Aorta (tissue), 5 donors: ENCODE measurements at places on chromosomes 4 and X. TPM values are rescaled to one million over a fixed set of nuclear protein-coding genes. Genes with fewer than 3 reads are reported as not detected.

GRCh38 chr4:121574618-121575017, 122.2 kb downstream of the ANXA5 start:
- H3K4me3 ChIP-seq = no peak overlapping the region
- DNase-seq = no peak

DNA sequence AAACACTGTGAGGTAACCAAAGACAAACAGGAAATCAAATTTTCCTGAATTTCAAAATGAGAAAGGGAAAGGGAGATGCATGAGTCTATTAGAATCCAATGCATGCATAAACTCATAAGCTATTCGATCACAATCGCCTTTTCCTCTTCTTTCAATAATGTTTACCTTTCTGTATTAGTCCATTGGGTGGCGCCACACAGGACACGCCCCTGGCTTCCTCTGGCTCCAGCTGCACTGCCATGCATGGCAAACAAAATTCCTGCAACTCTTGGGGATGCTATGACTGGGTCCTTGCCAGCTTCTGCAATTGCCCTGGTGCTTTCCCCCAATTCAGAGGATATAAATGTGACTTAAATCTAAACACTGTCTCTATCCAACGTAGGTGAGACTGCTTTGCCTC, 424.5 kb upstream of the PCDH7 start:
- H3K36me3 ChIP-seq = no peaks in the 10 kb centered on the region
- H3K4me3 ChIP-seq = no peak overlapping the region
- no peak for DNase-seq
- no peaks in the 10 kb centered on the region for H3K4me1 ChIP-seq

GRCh38 chrX:139680356-139680755, 27.6 kb downstream of the MCF2 start:
- H3K27me3 ChIP-seq = no peaks in the 10 kb centered on the region
- H3K4me3 ChIP-seq = no peak overlapping the region
- no peaks in the 10 kb centered on the region for H3K36me3 ChIP-seq

The HS3ST1 gene
- 6.9 TPM for total RNA-seq

DNA sequence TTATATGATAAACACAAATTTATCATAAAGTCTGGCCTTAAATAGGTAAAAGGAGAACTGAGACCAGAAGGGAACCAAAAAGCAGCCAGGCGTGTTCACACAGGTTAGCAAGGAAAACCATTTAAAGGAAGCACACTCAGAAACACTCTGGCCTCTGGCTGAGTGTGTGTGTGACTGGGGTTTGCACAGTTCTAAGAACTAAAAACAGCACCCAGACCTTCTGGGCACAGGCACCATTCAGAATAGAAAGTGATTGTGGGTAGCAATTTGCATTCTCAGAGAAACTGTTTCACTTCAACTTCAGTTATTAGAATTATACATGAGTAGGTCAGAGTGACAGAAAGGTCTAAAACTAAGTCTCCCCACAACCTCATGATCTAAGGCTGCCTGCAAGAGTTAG, 10.0 kb downstream of the GPR82 start:
- DNase-seq = no peak
- H3K27ac ChIP-seq = peak overlapping the region; percentile 57
- H3K27me3 ChIP-seq = no peaks in the 10 kb centered on the region
- H3K4me1 ChIP-seq = no peaks in the 10 kb centered on the region
- H3K36me3 ChIP-seq = no peaks in the 10 kb centered on the region
- no peak overlapping the region for H3K4me3 ChIP-seq

GRCh38 chr4:36439556-36439955, 158.1 kb downstream of the DTHD1 start:
- no peak overlapping the region for H3K4me3 ChIP-seq
- no peaks in the 10 kb centered on the region for H3K36me3 ChIP-seq
- H3K27ac ChIP-seq = no peak overlapping the region
- no peaks in the 10 kb centered on the region for H3K27me3 ChIP-seq
- H3K4me1 ChIP-seq = no peaks in the 10 kb centered on the region
- no peak for DNase-seq

GRCh38 chrX:53441531-53442321, 7.6 kb upstream of the HSD17B10 start:
- H3K4me1 ChIP-seq = no peaks in the 10 kb centered on the region
- peak; percentile 88 for DNase-seq
- no peaks in the 10 kb centered on the region for H3K36me3 ChIP-seq
- H3K27ac ChIP-seq = no peak overlapping the region
- no peak overlapping the region for H3K4me3 ChIP-seq
- no peaks in the 10 kb centered on the region for H3K27me3 ChIP-seq

DNA sequence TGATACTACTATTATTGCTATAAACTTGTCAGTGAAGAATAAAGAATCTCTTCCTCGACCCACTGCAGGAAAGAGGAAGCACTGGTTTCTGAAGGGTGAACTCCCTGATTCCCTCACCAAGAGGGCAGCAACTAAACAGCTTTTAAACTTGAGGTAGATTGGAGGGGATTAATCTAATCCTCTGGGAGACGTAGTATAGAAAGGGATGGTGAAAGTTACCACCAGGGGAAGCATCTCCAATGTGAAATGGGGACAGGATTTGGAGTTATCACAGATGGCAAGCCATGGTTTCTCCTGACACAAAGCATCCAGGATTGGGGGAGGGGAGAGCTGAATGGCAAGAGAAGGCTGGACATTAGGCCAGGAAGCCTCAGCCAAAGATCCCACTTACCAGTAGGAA, 62.7 kb upstream of the PTPN13 start:
- H3K27me3 ChIP-seq = no peaks in the 10 kb centered on the region
- no peak overlapping the region for H3K4me3 ChIP-seq
- H3K36me3 ChIP-seq = no peaks in the 10 kb centered on the region
- no peaks in the 10 kb centered on the region for H3K4me1 ChIP-seq
- H3K27ac ChIP-seq = no peak overlapping the region
- DNase-seq = no peak

The GIMD1 gene
- total RNA-seq = not detected

The CTAG1A gene
- not detected for total RNA-seq

- no peak for DNase-seq
- H3K27ac ChIP-seq = no peak overlapping the region
- no peaks in the 10 kb centered on the region for H3K36me3 ChIP-seq
- H3K4me1 ChIP-seq = no peaks in the 10 kb centered on the region
Observed at GRCh38 chr4:111466811-111467604, 678.2 kb upstream of the FAM241A start.

- no peaks in the 10 kb centered on the region for H3K27me3 ChIP-seq
- no peak overlapping the region for H3K4me3 ChIP-seq
- no peak overlapping the region for H3K27ac ChIP-seq
- peaks cover 4% of the 10 kb centered on the region for H3K36me3 ChIP-seq
Observed at GRCh38 chr4:53455766-53456165, 78.3 kb downstream of the FIP1L1 start.

The ANXA10 gene
- not detected for total RNA-seq

The SORCS2 gene
- total RNA-seq = 2.3 TPM

The MAGEA1 gene
- not detected for total RNA-seq

GRCh38 chrX:110159235-110159634, 156.3 kb downstream of the TMEM164 start:
- no peaks in the 10 kb centered on the region for H3K36me3 ChIP-seq
- no peaks in the 10 kb centered on the region for H3K27me3 ChIP-seq
- no peak for DNase-seq
- no peaks in the 10 kb centered on the region for H3K4me1 ChIP-seq
- H3K27ac ChIP-seq = no peak overlapping the region

DNA sequence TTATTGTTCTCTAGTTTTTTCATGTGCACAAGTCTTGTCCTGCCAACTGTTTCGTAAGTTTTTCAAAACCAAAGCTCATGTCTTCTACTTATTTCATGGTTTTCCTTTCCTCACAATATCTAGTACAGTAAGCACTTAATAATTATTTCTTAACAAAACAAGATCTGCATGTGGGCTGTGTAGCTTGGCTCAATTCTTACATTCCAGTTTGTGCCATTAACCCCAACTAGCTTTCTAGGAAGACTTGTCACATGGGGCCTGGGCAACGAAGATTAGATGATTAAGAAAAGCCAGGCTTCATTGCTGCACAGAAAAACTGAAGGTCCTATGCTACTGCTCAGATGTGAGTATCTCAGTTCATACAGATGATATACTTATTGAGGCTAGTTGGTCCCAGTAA, 155.3 kb upstream of the TEX13A start:
- no peak overlapping the region for H3K4me3 ChIP-seq
- no peaks in the 10 kb centered on the region for H3K27me3 ChIP-seq
- no peaks in the 10 kb centered on the region for H3K36me3 ChIP-seq
- DNase-seq = no peak
- no peak overlapping the region for H3K27ac ChIP-seq

GRCh38 chr4:10721616-10722015, 37.0 kb upstream of the CLNK start:
- H3K4me1 ChIP-seq = no peaks in the 10 kb centered on the region
- no peaks in the 10 kb centered on the region for H3K27me3 ChIP-seq
- no peak overlapping the region for H3K27ac ChIP-seq

DNA sequence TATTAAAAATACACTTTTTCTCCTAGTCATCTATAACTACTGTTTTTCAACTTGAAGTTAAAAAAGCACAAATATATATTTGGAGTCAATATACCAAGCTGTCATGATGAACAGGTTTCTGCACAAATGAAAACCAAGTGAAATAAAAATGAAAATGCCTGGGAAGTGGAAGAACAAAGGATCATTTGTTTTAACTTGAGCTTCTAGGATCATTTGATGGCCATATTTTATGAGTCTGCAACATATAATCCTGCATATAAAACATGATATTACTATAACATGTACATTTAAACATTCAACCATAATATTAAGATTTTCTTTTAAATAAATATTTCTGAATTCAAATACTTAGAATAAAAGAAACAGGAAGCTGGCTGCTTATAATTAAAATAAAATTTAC, 8.5 kb upstream of the ARHGEF38 start:
- H3K36me3 ChIP-seq = no peaks in the 10 kb centered on the region
- no peaks in the 10 kb centered on the region for H3K4me1 ChIP-seq
- H3K27ac ChIP-seq = no peak overlapping the region
- no peaks in the 10 kb centered on the region for H3K27me3 ChIP-seq
- DNase-seq = no peak
- H3K4me3 ChIP-seq = no peak overlapping the region

DNA sequence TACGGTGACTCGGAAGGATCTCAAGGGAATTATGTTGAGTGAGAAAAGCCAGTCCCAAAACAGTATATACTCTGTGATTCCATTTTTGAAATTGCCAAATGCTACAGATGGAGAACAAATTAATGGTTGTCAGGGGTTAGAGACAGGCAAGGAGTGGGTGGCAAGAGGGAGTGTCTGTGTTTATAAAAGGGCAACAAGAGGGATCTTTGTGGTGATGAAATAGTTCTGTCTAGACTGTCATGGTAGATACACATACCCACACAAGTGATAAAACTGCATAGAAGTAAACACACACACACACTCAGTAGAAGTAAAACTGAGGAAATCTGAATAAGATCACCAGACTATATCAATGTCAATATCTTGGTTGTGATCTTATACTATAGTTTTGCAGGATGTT, 92.7 kb downstream of the CD99L2 start:
- no peaks in the 10 kb centered on the region for H3K27me3 ChIP-seq
- DNase-seq = no peak
- H3K4me1 ChIP-seq = no peaks in the 10 kb centered on the region
- no peak overlapping the region for H3K27ac ChIP-seq
- peaks cover 2% of the 10 kb centered on the region for H3K36me3 ChIP-seq

The NXF2B gene
- not detected for total RNA-seq

The FREM3 gene
- 0.18 TPM for total RNA-seq

GRCh38 chrX:46404774-46405173, 140.4 kb downstream of the ZNF674 start:
- no peak overlapping the region for H3K27ac ChIP-seq
- no peaks in the 10 kb centered on the region for H3K27me3 ChIP-seq
- H3K36me3 ChIP-seq = no peaks in the 10 kb centered on the region
- H3K4me1 ChIP-seq = no peaks in the 10 kb centered on the region

The TBC1D19 gene
- 13.2 TPM for total RNA-seq

DNA sequence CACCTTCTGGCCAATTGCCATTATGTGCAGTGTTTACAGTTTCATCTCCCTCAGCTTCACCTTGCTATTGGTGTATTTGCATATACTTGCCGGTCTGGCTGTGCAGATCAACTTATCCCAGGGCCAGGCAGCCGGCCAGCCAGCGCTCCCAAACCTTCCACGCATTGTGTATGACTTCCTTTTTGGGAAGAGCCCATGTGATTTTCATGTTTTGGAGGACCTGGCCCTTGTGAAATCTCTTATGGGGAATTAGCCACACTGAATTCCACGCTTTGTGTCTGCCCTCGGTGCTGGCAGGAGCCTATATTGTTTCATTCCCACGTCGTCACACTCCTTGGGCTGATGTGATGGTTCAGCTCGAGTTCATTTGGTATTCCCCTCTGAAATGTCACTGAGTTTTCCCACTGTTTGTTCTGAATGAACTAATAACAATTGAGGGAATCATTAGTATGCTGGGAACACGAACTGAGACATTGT, 6.0 kb upstream of the PDLIM3 start:
- H3K27me3 ChIP-seq = no peaks in the 10 kb centered on the region
- H3K4me3 ChIP-seq = no peak overlapping the region
- H3K4me1 ChIP-seq = no peaks in the 10 kb centered on the region

DNA sequence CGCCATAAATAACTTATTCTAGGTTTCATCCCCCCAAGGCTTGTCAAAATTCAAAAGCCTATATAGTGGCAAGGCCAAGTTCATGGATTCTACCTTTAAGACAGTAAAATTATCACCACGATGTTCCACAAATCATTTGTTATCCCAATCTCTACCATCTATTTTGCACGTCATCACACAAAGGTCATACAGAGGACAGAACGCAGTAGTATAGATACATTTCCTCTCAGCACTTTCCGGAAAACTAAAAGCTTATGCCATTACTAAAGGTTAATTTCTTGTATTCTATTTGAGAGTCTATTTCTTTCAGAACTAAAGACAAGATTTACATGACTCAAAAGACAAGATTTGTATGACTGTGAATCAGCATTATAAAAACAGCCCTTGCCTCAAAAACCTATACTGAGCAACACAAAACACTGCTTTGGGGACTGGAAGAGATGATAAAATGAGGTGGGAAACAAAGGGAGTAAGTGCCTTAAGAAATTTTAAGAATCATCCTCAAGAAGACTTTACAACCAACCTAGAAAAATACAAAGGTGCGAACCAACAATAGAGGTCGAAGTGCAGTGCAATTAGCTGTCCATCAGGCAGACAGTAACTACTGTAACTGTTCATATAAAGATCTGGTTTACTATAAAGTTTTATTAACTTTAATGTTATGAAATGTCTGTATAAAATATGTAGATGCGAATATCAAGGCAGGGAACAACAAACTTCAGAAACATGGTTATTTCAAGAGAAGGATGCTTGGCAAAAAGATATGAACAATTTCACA, 7.6 kb downstream of the UBE2D3 start:
- H3K27ac ChIP-seq = no peak overlapping the region
- H3K4me1 ChIP-seq = peaks cover 13% of the 10 kb centered on the region
- H3K4me3 ChIP-seq = peak overlapping the region; percentile 14
- H3K36me3 ChIP-seq = no peaks in the 10 kb centered on the region
- no peak for DNase-seq

The PFKFB1 gene
- total RNA-seq = 0.30 TPM

DNA sequence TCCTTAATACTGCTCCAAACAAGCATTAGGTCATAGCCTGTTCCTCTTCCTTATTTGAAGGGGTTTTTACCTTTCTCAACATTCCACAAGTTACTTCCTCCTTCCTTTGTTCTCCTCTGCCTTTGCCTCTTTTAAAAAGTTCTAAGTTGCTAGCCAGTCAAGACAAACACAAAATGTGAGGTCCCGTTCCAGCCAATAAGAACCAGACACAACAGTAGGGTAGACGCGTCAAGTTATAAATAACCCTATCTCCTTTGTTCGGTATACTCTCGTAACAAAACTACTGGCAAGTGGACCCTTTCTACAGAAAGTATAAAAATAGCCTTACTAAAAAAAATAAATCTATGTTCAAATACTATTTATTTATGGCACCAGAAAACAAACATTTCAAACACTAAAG, 6.3 kb upstream of the ACE2 start:
- no peaks in the 10 kb centered on the region for H3K4me1 ChIP-seq
- H3K36me3 ChIP-seq = no peaks in the 10 kb centered on the region
- H3K27ac ChIP-seq = no peak overlapping the region
- DNase-seq = no peak
- H3K4me3 ChIP-seq = no peak overlapping the region
- no peaks in the 10 kb centered on the region for H3K27me3 ChIP-seq
